Stimulated activated naive B cell treated with anti-CD40 and anti-IgM and Interleukin-4, amounts not matched to agents 10 μg/mL and 1 μg/mL and 100 μg/mL, for 72 hours (primary cell): ENCODE measurements at places on chromosomes 3 and 15.
A peak's percentile ranks its signal among the peaks of the same experiment; 100 is the strongest.

GRCh38 chr3:128518587-128519490 is 25.8 kb upstream of the GATA2 start:
- no peak for DNase-seq

- DNase-seq: no peak
Observed at GRCh38 chr15:70936326-70936725, 43.7 kb downstream of the LRRC49 start.

- no peak for DNase-seq
Observed at GRCh38 chr3:30273304-30274072, 332.9 kb upstream of the TGFBR2 start.

- DNase-seq: no peak
Observed at GRCh38 chr15:48856942-48857341, 21.0 kb upstream of the EID1 start.

- DNase-seq: peak; percentile 19
Observed at GRCh38 chr3:111541911-111542483, at the start of gene CD96. TSS of gene CD96 (plus strand) at chr3:111542197. CDS start at chr3:111542249, 52 bp downstream.

DNA sequence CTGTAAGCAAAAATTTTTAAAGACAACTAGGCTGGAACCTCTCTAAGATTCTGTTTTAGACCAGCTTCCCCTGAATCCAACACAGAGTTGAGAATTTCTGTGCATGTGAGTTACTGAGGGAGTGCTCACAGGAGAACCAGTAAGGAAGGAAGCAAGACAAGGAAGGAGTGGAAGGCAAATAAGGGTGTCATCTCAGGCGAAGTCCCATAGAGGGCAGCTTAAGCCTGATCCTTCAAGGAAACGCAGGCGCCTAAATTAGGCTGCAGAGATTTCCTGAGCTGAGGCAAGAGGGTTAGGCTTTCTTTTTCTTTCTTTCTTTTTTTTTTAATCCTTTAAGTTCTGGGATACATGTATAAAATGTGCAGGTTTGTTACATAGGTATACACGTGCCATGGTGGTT is 36.2 kb upstream of the COL6A6 start:
- DNase-seq: no peak

DNA sequence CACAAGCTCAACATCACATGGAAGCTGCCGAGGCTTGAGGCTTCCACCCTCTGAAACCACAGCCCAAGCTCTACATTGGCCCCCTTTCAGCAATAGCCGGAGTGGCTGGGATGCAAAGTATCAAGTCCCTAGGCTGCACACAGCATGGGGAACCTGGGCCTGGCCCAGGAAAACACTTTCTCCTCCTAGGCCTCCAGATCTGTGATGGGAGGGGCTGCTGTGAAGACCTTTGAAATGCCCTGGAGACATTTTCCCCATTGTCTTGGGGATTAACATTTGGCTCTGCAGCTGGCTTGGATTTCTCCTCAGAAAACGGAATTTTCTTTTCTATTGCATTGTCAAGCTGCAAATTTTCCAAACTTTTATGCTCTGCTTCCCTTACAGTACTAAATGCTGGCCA is 18.2 kb downstream of the HRG start:
- no peak for DNase-seq

DNA sequence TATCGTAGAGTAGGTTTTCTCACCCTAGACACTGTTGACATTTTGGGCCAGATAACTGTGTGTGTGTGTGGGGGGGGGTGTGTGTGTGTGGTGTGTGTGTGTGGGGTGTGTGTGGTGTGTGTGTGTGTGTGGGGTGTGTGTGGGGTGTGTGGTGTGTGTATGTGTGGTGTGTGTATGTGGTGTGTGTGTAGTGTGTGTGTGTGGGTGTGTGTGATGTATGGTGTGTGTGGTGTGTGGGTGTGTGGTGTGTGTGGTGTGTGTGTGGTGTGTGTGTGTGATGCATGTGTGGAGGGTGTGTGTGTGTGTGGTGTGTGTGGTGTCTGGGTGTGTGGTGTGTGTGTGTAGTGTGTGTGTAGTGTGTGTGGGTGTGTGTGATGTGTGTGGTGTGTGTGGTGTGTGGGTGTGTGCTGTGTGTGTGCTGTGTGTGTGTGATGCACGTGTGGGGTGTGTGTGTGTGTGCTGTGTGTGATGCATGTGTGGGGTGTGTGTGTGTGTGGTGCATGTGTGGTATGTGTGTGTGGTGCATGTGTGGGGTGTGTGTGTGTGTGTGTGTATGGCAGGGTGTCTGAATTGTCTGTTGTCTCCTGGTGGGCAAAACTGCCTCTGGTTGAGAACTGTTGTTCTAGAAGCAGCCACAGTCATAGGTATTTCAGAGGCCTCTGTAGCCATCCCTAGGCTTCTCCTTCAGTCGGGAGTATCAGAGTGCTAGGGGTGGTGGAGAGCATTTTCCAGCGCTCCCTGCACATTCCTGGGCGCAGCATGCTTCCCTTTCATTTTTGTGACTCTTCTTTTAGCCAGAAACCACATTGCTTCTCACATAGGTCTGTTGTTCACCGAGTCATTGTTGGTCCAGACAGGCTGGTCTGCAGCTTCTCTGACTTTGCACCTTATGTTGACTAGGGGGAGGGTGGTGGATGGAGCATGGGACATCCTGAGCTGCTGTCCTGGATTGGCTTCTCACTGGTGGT is 84.4 kb downstream of the THSD4 start:
- no peak for DNase-seq

GRCh38 chr15:82630033-82630432 is 17.1 kb downstream of the CPEB1 start:
- no peak for DNase-seq

- no peak for DNase-seq
Observed at GRCh38 chr3:132635052-132635451, 24.6 kb downstream of the ACAD11 start.

DNA sequence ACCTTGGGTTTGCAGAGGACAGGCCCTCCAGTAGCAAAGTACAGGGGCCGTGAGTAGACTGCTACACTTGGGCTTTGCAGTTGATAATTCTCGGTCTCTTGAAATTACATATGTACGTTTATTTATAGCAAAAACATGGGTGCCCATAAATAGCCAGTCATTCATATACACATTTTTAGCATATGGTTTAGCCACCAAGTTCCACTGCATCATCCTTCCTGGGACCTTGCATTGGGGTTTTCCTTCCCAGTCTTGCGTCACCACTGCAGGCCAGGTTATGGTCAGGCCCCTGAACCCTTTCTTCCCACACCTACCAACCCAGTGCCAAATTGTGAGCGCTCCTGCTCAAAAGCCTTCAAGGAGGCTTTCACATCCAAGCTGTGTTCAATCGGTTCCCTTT is 12.7 kb downstream of the KLHL25 start:
- DNase-seq: no peak

DNA sequence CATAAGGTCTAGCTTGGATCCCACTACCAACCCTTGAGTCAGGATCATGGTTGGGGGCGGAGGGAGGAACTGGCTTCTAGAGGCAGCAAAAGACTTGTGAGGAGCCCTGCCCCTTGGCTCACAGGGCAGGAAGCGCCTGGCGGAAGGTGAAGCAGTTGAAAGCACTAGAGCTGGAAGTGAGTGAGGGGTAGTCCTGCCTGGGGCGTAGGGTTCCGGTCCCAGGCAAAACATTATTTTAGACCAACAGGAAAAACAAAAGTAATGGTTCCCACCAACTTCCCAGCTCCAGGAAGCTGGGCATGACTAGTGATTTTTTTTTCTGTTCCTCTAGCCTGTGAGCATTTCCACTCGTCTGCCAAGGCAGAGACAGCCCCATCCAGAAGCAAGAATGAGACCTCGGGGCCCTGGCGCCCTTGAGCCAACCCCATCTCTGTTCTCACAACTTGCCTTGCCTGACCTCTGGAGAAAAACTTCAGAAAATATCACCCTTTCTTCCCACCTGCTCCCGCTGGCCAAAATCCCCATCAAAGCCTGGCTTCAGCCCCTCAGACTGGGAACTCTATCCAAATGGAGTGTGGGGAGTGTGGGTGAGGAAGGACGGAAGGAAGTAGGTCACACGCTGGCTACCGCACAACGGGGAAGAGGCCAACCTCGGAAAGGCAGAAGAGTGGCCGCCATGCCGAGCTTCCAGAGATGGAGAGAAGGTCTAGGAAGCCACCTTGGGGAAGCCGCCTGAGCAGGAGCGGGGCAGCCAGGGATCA is 57.5 kb downstream of the RBPMS2 start:
- no peak for DNase-seq

DNA sequence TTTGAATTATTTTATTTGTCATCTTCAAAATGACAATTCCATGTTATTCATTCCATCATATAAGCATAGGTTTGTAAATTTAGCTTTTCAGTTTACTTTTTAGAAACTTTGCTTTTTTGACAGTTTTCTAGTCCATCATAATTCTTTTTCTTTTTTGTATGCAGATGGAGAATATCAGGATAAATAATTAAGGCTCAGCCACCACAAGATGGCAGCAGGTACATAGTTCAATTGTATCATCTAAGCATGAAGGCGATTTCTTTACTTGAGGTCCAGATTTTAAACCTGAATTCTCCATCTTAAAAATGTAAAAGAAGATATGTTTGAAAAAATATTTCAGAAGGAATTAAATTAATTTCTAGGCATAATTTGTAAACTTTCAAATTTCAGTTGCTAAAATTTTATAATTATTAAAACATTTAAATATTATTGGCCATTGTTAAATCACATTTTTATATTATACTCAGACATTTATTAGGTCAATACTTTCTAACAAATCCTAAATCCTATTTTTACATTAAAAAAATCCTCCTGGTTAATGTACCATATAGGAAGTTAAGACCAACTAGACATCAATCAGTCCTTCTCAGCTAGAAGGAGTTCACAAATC is 15.1 kb downstream of the PLSCR5 start:
- DNase-seq: no peak

DNA sequence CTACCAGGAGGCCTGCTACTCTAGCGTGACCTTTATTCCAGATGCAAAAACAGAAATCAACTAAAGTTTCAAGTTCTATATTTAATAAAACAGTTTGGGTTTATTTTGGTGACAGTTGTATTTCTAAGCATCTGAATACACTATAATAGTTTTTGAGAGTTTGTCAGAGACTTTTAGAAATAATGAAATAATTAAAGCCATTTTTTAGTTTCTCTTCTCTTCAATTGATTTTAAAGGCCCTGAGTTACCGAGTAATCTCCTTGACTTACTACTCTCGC is 523.4 kb downstream of the CADM2 start:
- no peak for DNase-seq

DNA sequence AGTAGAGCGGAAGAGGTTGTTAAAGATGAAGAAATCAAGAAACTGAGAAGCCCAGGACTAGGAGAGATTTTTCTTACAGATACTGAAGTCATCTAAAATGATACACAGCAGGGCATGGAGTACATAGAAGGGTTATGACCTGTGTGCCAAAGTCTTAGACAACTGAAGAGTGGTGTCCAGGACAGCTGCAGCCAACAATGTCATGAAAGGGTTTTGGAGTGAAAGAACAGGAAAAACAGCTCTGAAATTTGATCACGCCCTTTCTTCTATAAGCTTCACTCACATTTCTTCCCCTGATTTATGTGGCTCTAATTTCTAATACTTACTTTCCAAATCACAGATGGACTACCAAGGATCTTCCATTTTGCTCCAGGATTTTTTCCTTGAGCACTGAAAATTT is 3.0 kb downstream of the CFAP20DC start:
- DNase-seq: no peak

GRCh38 chr3:138833899-138834595 is 681 bp downstream of the PIK3CB start:
- no peak for DNase-seq

DNA sequence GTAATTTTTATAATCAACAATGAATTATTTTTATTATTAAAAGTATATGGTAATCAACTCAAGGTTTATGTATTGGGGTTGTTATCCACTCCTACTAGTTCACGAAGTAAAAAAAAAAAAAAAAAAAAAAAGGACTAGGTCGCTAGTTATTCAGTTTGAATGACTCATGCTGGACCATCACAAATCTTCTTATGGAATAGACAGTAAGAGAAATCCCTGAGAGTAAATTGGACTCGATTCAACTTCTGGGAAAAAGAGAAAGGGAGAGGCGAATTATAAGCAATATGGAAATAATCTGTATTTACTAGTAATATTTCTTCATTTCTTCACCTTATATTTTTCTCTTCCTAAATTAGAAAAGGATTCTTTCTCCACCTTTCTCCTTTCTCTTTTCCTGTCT is 2.0 kb downstream of the MYEF2 start:
- no peak for DNase-seq

DNA sequence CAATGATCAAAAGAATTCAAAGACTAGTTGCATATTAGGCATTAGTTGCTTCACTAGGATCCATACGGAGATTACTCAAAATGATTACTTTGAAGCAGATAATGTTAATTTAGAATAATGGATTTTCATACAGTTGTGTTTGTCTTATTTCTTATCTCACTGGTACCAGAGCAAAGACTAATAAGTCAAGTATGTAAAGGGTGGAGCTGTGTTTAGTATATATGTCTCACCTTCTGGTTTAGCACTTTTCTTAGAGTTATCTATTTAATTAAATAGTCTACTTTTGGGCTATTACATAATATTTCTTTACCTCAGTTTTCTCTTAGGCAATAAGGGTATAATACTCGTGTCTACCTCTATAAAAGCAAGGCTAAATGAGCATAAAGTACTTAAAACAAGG is 18.8 kb downstream of the TMEM207 start:
- DNase-seq: no peak

DNA sequence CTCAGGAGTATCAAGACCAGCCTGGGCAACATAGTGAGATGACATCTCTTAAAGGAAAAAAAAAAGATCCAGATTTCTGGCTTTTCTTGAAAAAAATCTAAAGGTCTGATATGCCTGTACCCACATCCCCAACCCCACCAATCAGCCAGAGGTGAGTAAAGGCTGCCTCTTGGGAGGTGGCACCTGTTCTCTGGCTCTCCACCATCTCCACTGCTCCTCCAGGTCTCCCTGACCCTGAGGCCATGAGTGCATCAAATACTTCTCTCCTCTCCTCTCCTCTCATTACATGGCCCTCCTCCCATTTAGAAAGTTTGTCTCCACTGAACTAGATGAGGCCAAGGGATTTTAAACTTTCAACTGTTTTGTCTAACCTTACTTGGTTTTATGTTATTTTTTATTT is 5.2 kb downstream of the SIAH2 start:
- no peak for DNase-seq

DNA sequence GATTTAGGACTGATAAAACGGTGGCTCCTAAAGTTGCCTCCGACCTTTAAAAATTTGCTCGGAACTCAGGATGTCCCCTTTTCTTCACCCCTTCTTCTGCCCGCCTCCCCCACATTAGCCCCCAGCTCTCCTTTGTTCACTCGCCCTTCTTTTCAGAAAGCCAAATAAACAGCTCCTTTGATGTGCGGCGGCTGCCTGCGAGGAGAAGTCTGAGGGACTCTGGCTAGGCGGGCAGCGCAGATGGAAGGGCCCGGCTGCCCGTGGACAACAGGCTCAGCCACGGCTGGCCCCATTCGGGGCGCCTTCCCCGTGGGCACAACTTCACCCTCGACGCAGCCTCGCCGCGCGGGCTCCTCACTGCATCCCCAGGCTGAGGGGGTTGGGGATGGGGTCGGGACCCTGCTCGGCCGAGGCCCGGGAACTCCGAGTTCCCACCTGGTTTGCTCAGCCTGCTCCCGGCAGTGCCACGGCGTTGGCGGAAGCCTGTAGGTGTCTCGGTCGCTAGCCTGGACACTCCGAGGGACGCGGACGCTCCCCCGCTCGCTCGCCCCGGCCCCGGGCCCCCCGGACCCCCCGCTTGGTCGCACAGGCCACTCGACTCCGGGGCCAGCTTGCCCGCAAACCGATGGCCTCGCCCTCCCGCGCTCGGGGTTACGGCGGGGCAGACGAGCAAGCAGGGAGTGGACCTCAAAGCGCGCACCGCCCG is 897 bp upstream of the TLE3 start:
- no peak for DNase-seq

GRCh38 chr3:122014741-122015140 is 7.3 kb downstream of the ILDR1 start:
- DNase-seq: peak; percentile 67
